ENCODE measurements at places on chromosomes 3 and 15. TPM values are rescaled to one million over a fixed set of nuclear protein-coding genes. Genes with fewer than 3 reads are reported as not detected.
A peak's percentile ranks its signal among the peaks of the same experiment; 100 is the strongest.

Gene SPTBN5
- total RNA-seq = 2.9 TPM

Gene GMNC
- 4.4 TPM for total RNA-seq

Gene MESD
- total RNA-seq = 11.7 TPM

Gene SCG5
- not detected for total RNA-seq

DNA sequence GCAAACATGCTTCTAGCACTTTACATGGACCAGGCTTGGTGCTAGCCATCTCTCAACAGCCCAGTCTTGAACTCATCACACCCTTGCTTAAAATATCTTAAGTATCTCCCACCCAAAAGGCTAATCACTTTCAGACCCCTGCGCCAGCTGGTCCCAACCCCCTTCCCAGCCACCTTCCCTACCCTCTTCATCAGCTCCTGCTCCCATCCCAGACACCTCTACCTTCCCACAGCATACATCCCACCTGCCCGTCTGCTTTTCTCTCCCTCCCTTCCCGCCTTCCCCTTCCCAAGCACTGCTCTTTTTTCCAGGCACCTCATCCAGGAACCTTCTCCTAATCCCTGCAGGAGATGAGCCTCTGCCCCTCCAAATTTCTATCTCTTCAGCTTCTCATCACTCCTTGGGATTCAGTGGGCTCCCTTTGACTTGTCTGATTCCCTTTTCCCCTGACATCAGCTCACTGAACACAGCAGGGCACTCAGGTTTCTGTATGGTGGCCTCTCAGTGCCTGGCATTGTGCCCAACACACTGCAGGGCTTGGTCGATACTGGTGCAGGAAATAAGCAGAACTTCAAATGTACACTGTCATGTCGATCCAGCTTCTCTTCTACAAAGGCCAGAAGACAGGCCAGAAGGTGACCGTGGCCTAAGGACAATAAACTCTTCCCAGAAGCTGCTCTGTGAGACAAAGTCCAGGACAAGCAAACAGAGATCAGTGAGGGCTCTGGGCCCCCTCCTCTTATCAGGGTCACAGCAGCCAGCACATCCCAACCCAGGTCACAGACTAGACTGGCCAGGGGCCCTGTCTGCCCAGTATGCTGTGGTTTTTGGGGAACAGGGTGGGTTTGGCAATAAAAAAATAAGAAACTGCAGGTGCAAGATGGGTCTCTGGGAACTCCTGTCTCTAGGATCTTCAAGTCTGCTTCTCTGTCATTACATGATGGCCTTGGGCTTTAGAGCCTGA lies 2.2 kb upstream of the ITIH1 start:
- peaks cover 25% of the 10 kb centered on the region for H3K4me1 ChIP-seq
- no peaks in the 10 kb centered on the region for H3K27me3 ChIP-seq
- H3K27ac ChIP-seq = no peak overlapping the region
- H3K36me3 ChIP-seq = no peaks in the 10 kb centered on the region
- H3K4me3 ChIP-seq = no peak overlapping the region
- no peak for DNase-seq

DNA sequence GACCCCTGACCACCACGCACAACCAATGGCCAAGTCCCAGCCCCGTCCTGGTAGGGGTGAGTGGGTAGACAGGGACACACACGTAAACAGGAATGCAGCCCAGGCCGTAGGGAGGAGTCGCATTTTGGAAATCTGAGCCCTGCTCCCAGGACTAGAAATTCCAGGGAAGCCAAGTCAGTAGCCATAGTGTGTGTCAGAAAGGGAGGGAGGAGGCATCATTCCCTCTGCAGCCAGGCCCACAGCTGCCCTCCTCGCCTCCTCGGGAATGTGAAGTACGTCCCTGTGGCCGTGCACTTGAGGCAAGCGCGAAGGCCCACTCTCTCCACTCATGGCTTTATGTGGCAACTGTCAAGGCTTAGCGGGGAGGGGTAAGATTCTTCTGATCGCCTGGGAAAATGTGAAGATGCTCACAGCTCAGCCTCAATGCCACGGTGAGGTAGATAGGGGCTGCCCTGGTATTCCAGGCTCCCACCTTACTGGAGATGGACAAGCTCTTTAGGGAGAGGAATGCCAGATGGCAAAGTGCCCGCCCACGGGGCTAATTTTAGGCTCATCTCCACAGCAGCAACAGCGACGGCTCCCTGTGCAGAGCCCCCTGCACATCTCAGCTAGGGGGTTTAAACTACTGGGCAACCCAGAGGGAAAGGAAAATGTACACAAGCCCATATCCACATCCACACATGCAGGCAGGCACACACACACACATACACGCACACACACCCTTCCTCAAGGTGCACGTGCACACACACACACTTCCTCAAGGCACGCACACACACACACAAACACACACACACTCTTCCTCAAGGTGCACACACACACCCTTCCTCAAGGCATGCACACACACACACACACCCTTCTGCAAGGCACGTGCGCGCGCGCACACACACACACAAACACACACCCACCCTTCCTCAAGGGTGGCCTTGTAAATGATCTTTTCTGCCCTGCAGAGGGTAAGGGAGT lies 65.5 kb downstream of the ADCY5 start:
- H3K4me3 ChIP-seq = no peak overlapping the region
- peaks cover 74% of the 10 kb centered on the region for H3K4me1 ChIP-seq
- peak overlapping the region; percentile 86 for H3K27ac ChIP-seq

GRCh38 chr3:53084310-53085001 lies 38.6 kb upstream of the SFMBT1 start:
- H3K4me3 ChIP-seq = no peak overlapping the region
- H3K4me1 ChIP-seq = peaks cover 27% of the 10 kb centered on the region
- H3K36me3 ChIP-seq = peaks cover 17% of the 10 kb centered on the region

DNA sequence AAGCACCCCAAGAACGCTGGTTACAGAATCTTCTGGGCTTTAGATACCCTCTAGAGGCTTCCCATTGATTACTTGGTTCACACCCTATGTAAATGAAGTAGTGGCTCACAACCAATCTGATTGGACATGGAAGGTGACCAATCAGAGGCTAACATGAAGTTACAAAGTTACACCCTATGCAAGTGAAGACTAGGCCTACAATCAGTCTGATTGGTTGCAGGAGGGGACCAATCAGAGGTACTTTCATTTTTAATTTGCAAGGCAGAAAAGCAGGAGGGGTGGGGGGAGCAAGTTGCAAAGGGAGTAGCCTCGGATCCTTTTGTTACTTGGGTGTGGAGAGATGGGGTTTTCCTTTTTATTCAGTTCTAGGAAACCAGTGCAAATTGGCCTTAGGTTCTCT lies 11.1 kb upstream of the RTP2 start:
- no peak for DNase-seq
- H3K36me3 ChIP-seq = no peaks in the 10 kb centered on the region
- H3K4me1 ChIP-seq = no peaks in the 10 kb centered on the region
- no peaks in the 10 kb centered on the region for H3K27me3 ChIP-seq
- no peak overlapping the region for H3K4me3 ChIP-seq
- no peak overlapping the region for H3K27ac ChIP-seq

DNA sequence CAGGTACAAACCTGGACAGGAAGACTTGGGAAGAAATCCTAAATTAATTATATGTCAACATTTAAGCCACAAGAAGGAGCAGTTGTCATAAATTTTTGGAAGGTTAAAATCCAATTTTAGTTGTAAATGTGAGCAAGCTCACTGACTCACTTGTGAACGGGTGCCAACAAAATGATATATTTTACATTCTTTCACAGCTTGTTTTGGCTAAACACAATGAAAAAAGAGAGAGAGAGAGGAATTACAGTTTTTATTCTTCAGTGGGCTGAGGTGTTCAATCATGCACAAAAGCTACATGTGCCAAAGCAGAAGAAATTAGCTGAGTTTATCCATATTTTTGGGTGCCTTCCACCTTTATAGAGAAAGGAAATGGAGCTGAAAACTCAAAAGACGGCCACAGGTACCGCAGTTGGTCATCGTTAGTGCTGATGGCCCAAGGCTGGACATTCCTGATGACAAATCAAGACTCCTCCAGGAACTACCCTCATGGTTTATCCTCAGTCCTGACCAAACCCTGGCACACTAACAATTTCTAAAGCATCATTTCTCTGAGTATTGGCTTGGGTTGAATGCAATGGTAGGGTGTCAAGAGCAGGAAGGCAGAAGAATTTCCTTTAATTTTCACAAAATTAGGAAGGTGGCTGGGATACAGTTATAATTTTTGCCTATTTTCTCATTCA lies 37.6 kb upstream of the WNT5A start:
- DNase-seq = no peak
- H3K4me3 ChIP-seq = no peak overlapping the region
- no peak overlapping the region for H3K27ac ChIP-seq
- no peaks in the 10 kb centered on the region for H3K4me1 ChIP-seq
- no peaks in the 10 kb centered on the region for H3K27me3 ChIP-seq
- no peaks in the 10 kb centered on the region for H3K36me3 ChIP-seq

DNA sequence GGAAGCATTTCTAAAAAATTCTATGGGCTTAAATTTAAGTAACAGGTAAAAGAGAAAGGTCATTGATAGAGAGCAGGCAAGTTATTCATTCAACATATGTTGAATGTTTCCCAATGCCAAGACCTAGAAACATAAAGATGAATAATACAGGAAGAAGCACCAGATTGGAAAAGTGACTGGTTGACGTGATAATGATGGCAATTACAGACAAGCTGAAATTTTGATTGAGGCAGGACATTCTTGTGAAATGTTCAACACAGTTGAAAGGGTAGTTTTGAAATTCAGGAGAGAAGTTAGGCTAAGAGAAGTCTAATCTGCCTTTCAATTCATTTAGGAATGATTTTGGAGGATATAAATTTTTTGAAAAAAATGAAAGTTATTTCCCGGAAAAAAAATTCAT lies 536.3 kb upstream of the NAALADL2 start:
- H3K27me3 ChIP-seq = no peaks in the 10 kb centered on the region
- no peak for DNase-seq
- no peaks in the 10 kb centered on the region for H3K4me1 ChIP-seq
- H3K4me3 ChIP-seq = no peak overlapping the region
- no peak overlapping the region for H3K27ac ChIP-seq

DNA sequence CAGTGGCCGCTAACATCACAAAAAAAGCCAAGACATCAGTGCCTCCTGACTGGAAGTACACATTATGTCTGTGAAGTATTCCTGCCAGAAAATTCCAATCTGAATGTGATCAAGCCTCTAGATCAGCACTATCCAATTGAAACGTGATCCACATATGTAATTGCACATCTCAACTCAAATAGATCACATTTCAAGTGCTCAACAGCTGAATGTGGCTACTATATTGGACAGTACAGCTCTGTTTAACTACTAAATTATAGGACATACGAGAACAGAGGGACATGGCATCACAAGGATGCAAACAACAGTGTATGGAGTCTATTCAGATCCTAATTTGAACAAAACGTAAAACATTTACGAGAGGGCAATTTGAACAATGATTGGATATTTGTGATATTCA lies 542 bp upstream of the UBAP1L start:
- H3K4me1 ChIP-seq = no peaks in the 10 kb centered on the region
- H3K27ac ChIP-seq = no peak overlapping the region
- no peaks in the 10 kb centered on the region for H3K27me3 ChIP-seq
- no peak overlapping the region for H3K4me3 ChIP-seq
- peaks cover 87% of the 10 kb centered on the region for H3K36me3 ChIP-seq

DNA sequence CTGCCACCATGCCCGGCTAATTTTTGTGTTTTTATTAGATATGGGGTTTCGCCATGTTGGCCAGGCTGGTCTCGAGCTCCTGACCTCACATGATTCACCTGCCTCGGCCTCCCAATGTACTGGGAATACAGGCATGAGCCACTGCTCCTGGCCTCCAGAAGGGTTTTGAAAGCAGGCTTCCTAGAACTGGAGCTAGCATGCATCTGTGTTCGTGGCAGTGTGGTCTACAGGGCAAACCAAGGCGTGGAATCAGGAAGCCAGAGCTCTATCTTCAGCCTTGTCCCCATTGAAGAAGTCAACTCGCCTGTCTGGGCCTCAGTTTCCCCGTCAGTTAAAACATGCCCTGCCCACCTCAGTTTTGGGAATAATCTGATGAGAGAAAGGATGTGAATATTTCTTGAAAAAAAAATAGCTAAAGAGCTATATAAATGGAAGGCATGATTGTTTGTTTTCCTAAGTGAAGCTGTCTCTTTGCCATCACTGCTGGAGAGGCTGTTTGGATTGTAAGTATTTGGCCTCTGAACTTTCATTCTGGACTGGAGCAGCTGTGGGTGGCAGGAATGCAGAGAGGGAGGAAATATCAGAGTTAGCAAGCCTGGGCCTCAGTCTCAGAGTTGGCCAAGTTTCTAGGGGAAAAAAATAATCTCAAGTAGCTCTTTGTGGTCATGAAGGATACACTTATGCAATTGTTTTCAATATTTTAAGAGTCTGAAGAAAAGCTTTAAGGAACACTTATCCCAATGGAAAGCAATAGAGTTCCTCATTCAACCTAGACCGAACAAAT lies 36.5 kb upstream of the UACA start:
- H3K27me3 ChIP-seq = no peaks in the 10 kb centered on the region
- peak overlapping the region; percentile 77 for H3K27ac ChIP-seq
- H3K4me3 ChIP-seq = no peak overlapping the region
- no peaks in the 10 kb centered on the region for H3K36me3 ChIP-seq
- no peak for DNase-seq
- H3K4me1 ChIP-seq = peaks cover 9% of the 10 kb centered on the region

DNA sequence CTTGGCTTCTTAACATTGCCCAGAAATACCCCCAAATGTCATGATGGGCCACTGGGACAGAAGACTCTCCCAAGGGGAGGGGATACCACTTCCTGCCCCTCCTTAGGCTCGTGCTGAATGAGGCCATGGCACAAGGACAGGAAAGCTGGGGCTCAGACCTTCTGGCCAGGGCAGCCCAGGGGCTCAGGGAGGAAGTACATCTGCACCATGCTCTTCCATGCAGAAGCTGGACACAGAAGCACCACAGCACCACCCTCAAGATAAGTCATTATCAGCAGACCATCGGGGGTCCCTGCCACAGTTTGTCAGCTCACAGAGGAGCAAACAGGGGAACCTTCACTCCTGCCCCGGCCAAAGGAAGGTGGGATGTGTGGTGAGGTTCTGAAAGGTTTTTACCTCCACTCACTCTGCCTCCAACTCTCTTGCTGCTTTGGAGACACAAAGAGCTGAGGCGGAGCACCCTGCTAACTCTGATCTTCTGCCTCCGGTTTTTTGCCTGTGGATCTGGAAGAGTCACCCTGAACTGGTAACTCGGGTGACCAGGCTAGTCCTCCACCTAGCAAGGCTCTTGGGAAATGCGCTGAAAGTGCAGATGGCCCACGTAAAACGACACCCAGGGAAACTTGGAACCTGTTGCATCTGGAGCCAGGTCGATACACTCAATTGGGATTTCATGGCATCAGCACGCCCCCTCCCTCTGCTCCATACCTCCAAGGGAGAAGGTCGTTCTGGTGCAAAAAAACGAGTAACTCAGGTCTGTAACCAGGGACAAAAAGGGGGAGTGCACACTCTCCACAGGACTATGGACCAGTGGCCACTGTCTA lies 8.3 kb downstream of the BMF start:
- DNase-seq = no peak
- peaks cover 63% of the 10 kb centered on the region for H3K4me1 ChIP-seq

GRCh38 chr3:33047842-33048834 lies 48.8 kb downstream of the GLB1 start:
- no peak overlapping the region for H3K4me3 ChIP-seq
- DNase-seq = no peak
- no peaks in the 10 kb centered on the region for H3K4me1 ChIP-seq
- H3K36me3 ChIP-seq = peaks cover 76% of the 10 kb centered on the region
- no peak overlapping the region for H3K27ac ChIP-seq
